Anterior cingulate cortex (tissue), 58 donors: ENCODE measurements at places on chromosomes 4 and X.

- DNase-seq: no peak
These were observed 67.0 kb downstream of the TNIP2 start for GRCh38 chr4:2689114-2689513.

DNA sequence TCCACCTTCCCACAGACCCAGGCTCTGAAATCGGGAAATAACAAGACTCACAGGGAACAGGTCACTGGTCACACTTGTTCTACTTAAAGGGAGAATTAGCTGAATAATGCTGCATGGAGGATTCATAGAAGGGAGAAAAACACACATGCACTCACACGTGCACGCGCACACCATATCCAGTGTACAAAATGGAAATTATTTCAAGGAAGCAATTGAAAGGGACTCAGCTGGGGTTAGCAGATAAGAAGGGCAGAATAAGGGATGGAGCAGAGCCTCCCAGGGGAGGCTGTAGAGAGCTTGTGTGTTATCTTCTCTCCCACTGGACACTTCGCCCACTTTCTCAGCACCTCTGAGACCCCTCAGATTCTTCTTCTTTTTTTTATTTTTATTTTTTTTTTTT, 10.3 kb downstream of the GABRQ start:
- DNase-seq: no peak

DNA sequence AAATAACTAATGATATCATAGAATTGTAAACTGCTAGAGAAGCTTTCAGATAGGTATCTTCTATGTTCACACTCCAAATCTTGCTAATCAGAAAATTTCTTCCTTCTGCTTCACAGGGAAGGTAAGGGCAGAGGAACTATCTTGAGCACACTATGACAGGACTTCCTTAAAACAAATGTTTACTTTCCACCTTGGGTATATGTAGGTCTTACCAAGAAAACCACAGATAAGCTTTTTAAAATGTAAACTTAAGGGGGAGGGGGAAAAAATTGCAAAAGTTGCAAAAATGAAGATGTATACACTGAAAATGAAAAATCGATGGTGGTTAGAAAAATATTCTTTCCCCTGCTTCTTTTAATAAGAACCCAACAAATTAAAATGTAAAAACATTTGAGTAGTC, 30.9 kb downstream of the YTHDC1 start:
- no peak for DNase-seq

- peak; percentile 66 for DNase-seq
These were observed 1.1 kb downstream of the GAB1 start for GRCh38 chr4:143337600-143338287.

DNA sequence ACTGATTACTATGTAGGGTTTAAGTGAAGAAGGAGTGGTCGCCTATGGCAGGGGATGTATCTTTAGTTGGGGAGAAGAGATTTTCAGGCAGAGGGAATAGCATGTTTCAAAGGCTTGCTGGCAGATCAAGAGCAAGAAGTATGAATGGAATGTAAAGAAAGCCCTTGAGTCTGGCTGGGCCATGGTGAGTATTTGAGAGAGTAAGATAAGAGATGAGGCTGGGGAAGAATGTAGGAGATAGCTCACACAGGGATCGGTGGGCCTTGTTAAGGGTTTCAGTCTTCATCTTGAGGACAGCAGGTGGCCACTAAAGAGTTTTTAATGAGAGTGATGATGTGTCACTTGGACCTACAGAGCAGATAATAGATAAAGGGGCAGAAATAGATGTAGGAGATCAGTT, 319.1 kb upstream of the RPS6KA3 start:
- DNase-seq: no peak

- DNase-seq: no peak
These were observed 5.6 kb upstream of the JAKMIP1 start for GRCh38 chr4:6205973-6206372.

DNA sequence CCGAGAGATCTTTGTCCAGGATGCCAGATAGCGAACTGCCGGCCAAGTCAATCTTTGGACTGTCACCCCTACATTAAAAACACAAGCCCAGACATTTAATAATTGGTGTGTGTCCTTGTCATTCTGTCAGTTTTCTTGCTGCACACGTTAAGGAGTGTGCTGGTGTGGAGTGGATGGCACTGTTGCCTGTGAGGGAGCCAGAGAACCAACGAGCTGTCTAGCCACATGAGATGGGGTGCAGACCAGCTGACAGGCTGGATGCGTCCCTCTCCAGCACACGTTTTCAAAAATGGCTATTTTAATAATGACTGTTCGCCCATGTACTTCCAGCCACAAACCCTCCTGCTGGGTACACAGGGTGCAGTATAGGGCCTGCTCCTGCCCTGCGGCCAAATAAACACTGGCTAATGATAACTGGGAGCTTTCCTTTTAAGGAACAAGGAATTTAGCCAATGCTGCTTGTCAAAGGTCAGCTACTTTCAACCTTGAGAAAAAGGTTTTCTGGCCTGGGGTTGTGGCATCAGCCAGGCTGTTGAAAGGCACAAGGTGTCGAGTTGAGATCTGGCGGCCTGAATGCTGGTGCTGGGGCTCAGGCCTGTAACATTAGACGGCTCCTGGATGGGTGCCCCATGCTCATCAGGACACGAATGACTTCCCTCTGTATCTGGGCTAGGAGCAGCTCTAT, 54.0 kb upstream of the MAP3K15 start:
- DNase-seq: no peak

GRCh38 chrX:39309721-39310152, 508.5 kb downstream of the MID1IP1 start:
- no peak for DNase-seq

- no peak for DNase-seq
These were observed 144.9 kb downstream of the SPANXA1 start for GRCh38 chrX:141439651-141440050.

DNA sequence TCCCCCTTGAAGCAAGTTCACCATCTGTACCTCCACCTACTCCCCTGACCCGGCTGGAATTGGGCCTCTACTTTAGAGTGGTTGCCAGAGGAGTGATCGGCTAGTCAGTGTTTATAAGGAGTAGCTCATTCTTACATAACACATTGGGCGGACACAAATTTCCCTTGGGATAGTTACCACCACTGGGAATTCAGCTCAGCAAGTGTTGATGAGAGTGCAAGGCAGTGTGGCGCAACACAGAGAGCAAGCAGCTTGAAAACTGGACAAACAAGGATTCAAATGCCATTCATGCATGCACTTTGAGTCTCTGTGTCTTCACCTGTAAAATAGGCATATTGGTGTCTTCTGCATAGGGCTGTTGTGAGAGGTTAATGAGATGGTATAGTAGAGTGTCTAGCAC, 92.7 kb downstream of the STK32B start:
- DNase-seq: no peak

DNA sequence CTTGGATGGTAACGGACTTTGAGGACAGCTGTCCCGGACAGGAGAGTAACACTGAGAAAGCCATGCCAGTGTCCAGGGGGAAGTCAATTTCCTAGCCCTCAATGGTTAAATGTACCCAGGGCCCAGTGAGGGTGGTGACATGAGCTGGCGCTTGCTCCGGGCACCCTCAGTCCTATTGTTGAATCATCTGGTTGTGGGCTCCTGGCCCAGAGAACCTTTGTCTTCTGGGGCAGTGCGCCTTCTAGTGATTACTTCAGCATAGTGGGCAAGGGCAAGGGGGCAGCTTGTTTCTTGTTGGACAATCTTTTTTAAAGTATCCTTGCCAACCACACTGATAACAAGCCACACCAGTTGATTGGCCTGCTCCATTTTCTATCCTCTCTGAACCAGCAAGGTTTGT, 30.9 kb upstream of the TRPC5 start:
- DNase-seq: no peak

DNA sequence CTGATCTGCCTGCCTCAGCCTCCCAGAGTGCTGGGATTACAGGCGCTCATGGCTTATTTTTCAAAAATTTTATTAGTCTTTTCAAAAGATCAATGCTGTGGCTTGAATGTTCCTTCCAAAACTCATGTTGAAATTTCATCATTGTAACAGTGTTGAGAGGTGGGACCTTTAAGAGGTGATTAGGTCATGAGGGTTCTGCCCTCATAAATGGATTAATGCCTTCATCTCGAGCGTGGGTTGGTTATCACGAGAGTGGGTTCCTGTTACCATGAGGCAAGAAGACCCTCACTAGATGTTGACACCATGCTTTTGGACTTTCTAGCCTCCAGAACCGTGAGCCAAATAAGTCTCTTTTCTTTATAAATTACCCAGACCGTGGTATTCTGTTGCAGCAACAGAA, 30.3 kb downstream of the EIF2S3 start:
- no peak for DNase-seq

- no peak for DNase-seq
These were observed 148.4 kb upstream of the SFRP2 start for GRCh38 chr4:153937289-153937688.

DNA sequence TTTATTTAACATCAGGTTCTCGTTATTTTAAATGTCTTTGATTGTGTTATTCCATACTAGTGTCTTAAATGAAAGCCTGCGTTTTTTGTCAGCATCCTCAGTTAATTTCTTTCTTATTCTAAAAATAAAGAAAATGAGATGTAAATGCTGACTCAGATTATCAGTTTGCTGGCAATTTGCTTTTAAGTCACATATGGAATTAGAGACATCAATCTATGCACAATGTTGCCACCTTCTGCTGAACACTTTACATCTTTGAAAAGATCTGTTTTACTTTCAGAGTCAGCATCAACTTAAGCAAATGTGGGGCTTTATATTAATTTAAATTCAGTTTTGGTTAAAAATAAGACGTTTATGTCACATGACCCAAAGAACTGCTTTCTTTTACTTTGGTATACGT, 99.2 kb downstream of the ADGRL3 start:
- no peak for DNase-seq

DNA sequence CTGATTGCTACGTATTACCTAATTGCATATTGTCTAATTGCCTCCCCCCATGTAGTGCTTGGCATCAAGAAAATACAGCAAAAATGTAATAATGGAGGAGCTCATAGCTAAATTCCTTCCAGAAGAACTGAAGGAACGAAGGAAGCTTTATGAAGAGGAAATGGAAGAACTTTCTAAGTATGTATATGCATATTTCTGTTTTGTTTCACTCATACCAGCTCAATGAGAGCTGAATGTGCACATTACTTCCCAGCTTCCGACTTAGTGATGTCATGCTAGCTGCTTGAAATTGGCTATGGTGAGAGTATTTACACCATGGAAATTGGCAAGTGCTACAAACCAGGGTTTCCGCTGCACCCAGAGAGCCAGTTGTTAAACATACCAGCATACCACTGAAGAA, 34.7 kb downstream of the LONRF3 start:
- DNase-seq: no peak

GRCh38 chr4:181030961-181031360, 1212.2 kb upstream of the TENM3 start:
- no peak for DNase-seq

GRCh38 chr4:73620115-73620792, at the start of gene RASSF6:
TSS of gene RASSF6 (minus strand) at chr4:73620436. CDS start at chr4:73611795, 8,641 bp downstream.
- no peak for DNase-seq

- DNase-seq: no peak
These were observed 13.4 kb downstream of the SLC10A7 start for GRCh38 chr4:146508229-146508939.

DNA sequence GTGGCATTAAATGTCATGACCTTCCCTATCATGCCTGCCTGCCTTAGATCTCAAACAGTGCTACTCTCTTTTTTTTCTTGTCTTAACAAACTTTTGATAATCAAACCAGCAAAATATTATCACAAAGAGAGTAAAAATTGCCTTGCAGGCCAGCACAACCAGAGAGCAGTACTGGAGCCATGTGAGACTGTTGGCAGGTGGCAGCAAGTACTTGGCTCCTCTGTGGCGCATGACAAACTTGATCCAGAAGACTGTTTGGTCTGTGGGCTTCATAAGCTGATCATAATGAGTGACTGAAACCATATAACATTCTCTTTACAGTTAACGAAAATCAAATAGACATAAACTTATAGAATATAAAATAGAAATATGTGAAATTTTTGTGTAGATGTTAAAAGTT, 33.3 kb upstream of the UGT2A3 start:
- DNase-seq: no peak

GRCh38 chr4:168199260-168199957, 107.1 kb downstream of the ANXA10 start:
- DNase-seq: no peak
